ENCODE measurements at places on chromosomes 12 and 14.

GRCh38 chr14:76080025-76080424 lies 71.7 kb upstream of the GPATCH2L start:
- no peak for DNase-seq

DNA sequence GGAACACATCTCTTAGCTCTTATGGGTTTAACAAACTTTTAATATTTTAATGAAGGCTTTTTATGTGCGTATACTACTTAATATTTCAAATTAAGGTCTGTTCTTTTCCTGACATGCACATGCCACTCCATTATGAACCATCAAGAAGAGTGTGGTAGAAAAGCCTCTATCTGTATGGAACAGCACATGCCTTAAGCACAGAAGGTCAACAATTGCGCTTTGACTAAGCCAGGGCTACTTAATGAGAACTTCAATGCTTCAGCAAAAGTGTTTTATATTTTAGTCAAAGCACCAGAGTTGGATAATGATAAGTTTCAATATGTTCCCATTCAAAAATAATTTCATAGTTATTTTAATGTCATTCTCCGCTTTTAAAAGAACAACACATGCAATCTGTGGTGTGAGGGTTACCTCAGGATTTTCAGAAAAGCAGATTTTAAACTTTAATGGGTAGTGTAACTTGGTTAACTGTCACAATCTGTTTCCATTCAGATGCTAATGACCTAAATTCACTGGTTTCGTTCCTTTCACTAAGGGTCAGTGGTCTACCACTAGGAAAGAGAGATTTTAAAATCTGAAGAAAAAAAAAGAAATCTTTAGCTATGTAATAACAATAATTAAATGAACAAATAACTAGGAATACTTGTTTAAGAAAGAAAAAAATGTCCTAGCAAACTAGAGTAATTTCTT lies 193.4 kb upstream of the NOVA1 start:
- DNase-seq, result no peak

- no peak for DNase-seq
Observed at GRCh38 chr12:104482113-104482512, 25.4 kb downstream of the CHST11 start.

GRCh38 chr12:29582146-29582545 lies 84.7 kb upstream of the OVCH1 start:
- no peak for DNase-seq

DNA sequence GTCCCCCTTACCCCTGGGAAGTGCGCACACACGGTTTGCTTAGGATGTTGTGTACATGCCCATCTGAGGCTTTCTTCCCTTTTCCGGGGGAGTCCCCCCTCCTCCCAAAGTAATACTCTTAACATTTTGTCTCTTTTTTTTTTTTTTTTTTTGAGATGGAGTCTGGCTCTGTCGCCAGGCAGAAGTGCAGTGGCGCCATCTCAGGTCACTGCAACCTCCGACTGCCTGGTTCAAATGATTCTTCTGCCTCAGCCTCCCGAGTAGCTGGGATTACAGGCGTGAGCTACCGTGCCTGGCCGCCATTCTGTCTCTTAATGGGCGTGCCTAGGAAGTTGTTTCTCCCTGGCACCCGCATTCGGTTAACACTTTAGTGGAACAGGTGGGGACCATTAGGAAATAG lies 4.5 kb upstream of the GMFB start:
- DNase-seq, result no peak

DNA sequence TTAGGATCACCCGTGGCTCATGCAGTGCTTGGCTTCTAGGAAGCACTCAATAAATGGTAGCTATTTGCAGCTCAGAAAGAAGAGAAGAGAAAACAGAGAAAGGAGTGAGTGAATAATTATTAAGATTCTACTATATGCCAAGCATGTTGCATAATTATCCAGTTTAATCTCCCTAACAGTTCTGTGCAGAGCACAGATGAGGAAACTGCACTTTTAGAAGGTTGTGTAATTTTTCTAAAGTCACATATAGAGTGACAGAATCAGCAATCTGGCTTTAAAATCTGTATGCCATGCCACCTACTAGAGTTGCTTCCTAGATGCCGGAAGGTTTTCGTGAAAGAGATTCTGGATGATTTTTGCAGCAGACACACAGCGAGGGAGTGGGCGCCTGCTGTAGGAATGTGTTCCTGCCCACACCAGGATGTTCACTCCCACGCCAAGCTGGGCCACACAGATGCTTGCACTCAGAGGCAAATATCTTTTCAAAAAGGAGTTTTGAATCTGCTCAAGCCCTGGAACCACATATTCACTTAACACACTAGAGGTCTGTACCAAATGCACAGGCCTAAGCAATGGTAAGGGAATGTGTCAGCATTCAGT lies 50.2 kb upstream of the SMCO2 start:
- no peak for DNase-seq

DNA sequence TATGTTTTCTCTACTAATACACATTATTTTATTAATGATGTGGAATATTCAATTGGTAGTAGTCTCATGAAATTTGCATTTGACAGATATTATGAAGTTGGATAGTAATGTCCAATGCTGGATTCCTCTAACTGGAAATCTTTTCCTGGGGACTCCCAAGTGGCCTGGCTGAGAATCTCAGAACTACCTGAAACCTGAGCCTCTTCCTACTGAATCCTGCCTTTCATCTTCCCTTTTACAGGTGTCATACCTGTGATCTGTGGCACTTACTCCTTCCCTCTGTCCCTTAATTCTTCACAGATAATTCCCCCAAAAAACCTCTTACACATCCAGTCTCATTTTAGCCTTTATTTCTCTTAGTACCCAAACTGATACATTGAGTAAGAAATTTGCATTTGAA lies 89.7 kb upstream of the MYF6 start:
- no peak for DNase-seq

GRCh38 chr14:96479435-96480146 lies 22.6 kb upstream of the PAPOLA start:
- DNase-seq, result no peak

- DNase-seq, result no peak
Observed at GRCh38 chr12:82688035-82688501, 1.4 kb downstream of the TMTC2 start.

DNA sequence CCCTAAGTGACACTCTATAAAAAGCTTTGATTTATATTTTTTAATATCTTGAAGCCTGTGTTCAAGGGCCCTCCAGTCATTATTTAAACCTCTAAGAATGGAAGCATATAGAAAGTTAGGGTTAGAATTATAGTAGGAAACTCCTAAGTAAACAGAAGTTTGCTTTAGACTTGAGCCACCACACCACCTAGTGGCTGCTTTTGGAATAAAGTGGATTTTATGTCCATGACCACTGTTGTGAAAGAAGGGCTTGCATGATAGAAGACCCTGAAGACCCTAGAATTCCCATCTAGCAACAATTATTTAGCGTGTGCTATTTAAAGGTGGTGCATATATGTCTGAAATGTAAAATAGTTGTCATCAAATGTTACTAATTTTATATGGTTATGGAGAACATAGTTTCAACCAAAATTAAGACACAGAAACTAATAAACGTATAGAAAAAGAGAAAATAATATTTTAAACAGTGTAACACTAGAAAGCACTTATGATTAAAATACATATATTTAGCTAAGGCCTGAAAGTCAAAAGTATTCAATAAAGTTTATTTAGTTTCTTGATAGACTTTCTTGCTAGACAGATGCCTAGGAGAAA lies 21.3 kb downstream of the LRRIQ1 start:
- no peak for DNase-seq

DNA sequence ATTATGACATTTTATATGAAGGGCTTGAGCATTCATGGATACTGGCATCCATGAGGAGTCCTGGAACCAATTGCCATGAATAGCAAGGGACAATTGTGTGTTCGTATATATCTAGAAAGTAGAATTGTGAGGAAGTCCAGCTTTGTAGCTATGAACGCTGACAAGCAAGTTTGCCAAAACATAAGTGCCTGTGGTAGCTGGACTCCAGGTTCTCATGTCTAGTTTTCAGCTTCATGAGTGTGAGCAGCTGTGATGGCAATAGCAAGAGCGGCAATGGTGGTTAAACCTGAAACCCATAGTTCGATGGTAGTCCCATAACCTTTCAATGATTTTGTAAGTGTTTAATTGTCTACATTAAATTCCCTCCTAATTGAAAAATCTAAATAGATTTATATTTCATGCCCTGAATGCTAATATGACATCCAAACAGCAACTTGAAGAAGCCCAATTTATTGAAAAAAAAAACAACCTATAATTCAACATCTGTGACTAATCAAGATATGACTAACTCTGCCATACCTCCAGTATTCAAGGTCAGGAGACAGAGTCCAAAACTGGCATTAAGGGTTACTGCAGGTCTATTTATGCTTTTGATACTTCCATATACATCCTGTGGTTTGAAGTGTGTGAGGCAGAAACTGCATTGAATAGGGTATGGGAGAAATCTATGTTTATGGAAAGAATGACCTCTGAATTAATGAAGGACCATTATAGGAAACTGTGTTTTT lies 50.3 kb upstream of the PCED1B start:
- no peak for DNase-seq

GRCh38 chr14:85319998-85320630 lies 209.8 kb upstream of the FLRT2 start:
- no peak for DNase-seq

DNA sequence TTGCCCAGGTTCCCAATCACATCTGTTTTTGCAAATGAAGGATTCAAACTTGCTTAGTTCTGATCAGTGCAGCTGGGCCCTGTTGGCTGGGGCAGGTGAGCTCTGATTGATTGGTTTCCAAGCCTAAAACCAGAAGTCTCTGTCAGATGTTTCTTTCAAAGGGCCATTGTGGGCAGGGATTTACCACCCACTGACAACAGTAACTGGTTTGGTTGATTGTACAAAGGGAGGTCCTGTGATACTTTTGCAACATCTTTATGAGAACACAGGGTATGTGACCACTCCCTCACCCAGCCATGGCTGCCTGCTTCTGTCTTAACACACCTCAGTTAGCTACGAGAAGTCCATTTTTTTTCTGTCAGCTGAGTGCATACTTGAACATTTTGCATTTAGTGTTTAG lies 184.1 kb downstream of the FLRT2 start:
- no peak for DNase-seq

DNA sequence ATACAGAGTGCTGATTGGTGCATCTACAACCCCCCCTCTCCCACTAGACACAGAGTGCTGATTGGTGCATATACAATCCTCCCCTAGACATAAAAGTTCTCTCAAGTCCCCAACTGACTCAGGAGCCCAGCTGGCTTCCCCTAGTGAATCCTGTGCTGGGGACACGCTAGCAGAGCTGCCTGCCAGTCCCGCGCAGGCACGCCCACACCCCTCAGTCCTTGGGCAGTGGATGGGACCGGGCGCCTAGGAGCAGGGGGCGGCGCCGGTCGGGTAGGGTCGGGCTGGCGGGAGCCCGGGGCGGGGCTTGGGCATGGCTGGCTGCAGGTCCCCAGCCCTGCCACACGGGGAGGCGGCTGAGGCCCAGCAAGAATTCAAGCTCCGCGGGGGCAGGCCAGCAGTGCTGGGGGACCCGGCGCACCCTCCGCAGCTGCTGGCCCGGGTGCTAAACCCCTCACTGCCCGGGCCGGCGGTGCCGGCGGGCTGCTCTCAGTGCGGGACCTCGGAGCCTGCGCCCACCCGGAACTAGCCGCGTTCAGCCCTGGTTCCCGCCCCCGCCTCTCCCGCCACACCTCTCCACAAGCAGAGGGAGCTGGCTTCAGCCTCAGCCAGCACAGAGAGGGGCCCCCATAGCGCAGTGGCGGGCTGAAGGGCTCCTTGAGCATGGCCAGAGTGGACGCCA lies 64.3 kb upstream of the DDHD1 start:
- DNase-seq, result peak; percentile 59

- DNase-seq, result no peak
Observed at GRCh38 chr14:23694949-23695663, 58.9 kb downstream of the DHRS2 start.

DNA sequence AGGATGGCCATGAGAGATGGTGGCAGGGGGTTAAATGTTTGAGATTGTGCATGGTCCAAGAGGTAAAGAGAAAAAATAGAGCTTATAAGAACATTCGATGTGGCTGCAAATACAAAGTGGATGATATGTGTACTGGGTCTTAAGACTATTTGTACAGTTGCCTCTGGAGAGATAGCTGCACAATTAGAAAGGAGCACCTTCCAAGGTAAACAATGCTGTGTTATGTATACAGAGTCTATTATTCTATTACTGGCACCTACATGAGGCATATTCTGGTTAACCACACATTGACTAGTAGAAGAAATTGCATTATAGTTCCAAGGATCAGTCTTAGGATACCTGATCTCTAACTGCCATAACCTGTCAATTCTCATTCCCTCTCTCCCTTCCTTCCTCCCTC lies 238.0 kb upstream of the FOXN3 start:
- no peak for DNase-seq

Measured in stimulated activated CD4-positive, alpha-beta T cell treated with anti-CD3 and anti-CD28 coated beads, Interleukin-15, amount 100 ng/mL, for 48 hours (primary cell).